ENCODE measurements at places on chromosomes 5 and 9.
A peak's percentile ranks its signal among the peaks of the same experiment; 100 is the strongest.

GRCh38 chr5:33088176-33088575, 352.6 kb upstream of the TARS1 start:
- no peak for DNase-seq
- no peaks in the 10 kb centered on the region for H3K4me1 ChIP-seq
- H3K36me3 ChIP-seq, result no peaks in the 10 kb centered on the region
- H3K27me3 ChIP-seq, result no peaks in the 10 kb centered on the region
- no peak overlapping the region for H3K4me3 ChIP-seq

DNA sequence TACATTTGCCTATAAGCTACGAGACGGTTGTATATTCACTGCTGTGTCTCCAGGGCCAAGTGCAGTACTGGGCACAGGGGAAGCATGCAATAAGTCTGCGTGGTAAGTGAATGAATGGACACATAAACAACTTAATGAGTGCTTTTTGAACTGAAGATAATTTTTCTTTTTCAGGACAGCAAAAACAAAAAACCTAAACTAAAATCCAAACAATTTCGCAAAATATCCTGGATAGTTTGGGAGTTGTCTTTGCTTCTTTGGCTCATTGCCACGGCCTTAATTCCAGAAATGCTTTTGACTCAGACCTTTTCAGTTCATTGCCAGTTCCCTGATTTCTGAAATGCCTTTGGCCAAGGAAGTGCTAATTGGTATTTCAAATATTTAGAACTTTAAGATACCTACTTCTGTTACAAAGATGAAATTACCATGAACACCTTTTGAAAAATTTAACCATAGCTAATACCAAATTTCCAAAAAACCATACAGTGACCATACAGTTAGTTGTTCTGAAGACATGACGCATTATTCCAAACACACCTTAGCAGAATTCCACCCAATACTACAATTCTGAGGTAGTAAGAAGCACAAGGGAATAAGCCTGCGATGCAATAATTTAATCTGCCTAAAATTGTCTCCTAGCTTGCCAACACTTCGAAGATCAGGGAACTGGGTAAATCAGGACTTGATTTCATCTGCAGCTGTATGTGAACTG, 42.8 kb downstream of the TEK start:
- no peaks in the 10 kb centered on the region for H3K4me1 ChIP-seq
- H3K4me3 ChIP-seq, result no peak overlapping the region
- no peaks in the 10 kb centered on the region for H3K36me3 ChIP-seq
- no peaks in the 10 kb centered on the region for H3K27me3 ChIP-seq
- H3K27ac ChIP-seq, result no peak overlapping the region
- no peak for DNase-seq

DNA sequence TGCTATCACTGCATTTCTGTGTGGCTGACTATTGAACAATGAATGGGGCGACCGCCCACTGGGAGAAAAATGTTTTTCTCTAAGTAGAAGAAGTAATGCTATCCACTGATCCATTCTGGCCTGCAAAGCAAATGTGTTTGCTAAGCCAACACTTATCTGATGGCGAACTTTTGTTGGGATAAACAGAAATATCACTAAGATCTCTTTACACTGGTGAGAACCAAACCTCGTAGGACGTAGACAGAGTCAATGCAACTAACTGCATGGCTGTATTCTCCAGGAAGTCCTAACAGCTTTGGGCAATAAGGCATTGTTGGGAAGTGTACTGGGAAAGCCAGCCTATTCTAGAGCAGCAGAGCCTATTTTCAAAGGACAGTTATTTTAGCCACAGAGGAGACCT, 77.7 kb downstream of the ANKH start:
- DNase-seq, result no peak
- H3K27me3 ChIP-seq, result no peaks in the 10 kb centered on the region
- peaks cover 11% of the 10 kb centered on the region for H3K4me1 ChIP-seq
- no peak overlapping the region for H3K27ac ChIP-seq
- peaks cover 4% of the 10 kb centered on the region for H3K36me3 ChIP-seq

- H3K27me3 ChIP-seq, result no peaks in the 10 kb centered on the region
- no peak overlapping the region for H3K4me3 ChIP-seq
- no peaks in the 10 kb centered on the region for H3K4me1 ChIP-seq
- no peak overlapping the region for H3K27ac ChIP-seq
Observed at GRCh38 chr9:127652733-127653132, 40.7 kb downstream of the STXBP1 start.

DNA sequence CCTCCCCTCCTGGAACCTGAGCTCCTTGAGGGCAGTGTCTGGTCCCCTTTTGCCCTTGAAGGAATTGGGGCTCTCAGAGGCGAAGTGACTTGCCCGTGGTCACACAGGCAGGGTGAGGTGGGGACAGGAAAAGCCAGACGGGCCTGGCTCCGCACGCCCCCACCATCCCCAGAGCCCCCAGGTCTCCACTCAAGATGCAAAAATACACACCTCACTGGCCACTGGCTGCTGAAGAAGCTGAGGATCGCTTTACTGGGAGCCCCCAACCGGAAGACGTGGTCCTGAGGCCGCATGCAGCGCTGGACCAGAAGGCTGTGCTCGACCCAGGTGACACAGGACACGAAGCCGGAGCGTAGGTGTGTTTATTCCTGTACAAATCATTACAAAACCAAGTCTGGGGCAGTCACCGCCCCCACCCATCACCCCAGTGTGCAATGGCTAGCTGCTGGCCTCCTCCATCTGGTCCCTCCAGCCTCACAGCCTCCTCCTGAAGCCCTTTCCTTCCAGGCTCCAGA, 7.6 kb upstream of the AK1 start:
- no peak overlapping the region for H3K4me3 ChIP-seq
- peaks cover 42% of the 10 kb centered on the region for H3K36me3 ChIP-seq
- H3K27ac ChIP-seq, result no peak overlapping the region

DNA sequence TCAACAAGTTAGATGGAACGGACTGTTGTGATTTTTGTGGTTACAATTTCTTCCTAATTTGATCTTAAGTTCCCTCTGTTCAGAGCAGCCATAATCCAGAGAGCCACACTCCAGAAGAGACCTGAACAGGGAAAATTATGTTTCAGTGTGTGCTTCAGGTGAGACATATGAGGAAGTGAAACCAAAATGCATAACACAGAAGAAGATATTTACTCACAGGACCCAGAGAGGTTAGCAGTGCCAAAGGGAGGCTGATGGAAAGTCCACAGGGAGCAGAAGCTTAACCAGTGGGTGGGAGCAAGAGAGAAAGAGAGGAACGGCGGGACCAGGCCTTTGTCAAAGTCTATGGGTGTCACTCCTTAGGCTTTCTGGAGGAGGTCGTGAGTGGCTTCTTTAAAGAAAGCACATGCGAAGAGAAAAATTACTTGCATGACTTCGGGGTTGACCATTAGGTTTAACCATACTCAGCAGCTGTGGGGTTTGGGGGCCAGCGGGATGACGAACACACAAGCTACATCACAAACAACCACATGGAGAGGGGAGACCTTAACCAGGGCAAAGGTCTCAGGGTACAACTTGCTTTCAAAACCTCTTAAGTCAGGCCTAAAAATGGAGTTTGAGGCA, 141.4 kb downstream of the MED10 start:
- no peak overlapping the region for H3K27ac ChIP-seq
- H3K4me3 ChIP-seq, result no peak overlapping the region
- H3K36me3 ChIP-seq, result no peaks in the 10 kb centered on the region
- peaks cover 5% of the 10 kb centered on the region for H3K27me3 ChIP-seq
- DNase-seq, result no peak
- peaks cover 3% of the 10 kb centered on the region for H3K4me1 ChIP-seq

- peak overlapping the region; percentile 98 for H3K4me3 ChIP-seq
- peaks cover 61% of the 10 kb centered on the region for H3K36me3 ChIP-seq
- peak; percentile 61 for DNase-seq
Observed at GRCh38 chr5:88269222-88269771, 652 bp upstream of the TMEM161B start.

GRCh38 chr9:118283488-118283887, 579.3 kb downstream of the TLR4 start:
- no peaks in the 10 kb centered on the region for H3K4me1 ChIP-seq
- no peak overlapping the region for H3K27ac ChIP-seq
- H3K36me3 ChIP-seq, result no peaks in the 10 kb centered on the region
- H3K4me3 ChIP-seq, result no peak overlapping the region
- DNase-seq, result no peak

- no peak overlapping the region for H3K4me3 ChIP-seq
- no peaks in the 10 kb centered on the region for H3K36me3 ChIP-seq
- peaks cover 5% of the 10 kb centered on the region for H3K4me1 ChIP-seq
- H3K27me3 ChIP-seq, result no peaks in the 10 kb centered on the region
- H3K27ac ChIP-seq, result no peak overlapping the region
Observed at GRCh38 chr5:6766604-6767093, 53.4 kb downstream of the TENT4A start.

GRCh38 chr9:132146039-132146438, 15.8 kb upstream of the NTNG2 start:
- DNase-seq, result no peak
- no peak overlapping the region for H3K27ac ChIP-seq
- H3K4me3 ChIP-seq, result no peak overlapping the region
- H3K27me3 ChIP-seq, result peaks cover 38% of the 10 kb centered on the region
- H3K36me3 ChIP-seq, result no peaks in the 10 kb centered on the region

GRCh38 chr5:132437604-132438266, 52.8 kb downstream of the IRF1 start:
- peaks cover 71% of the 10 kb centered on the region for H3K4me1 ChIP-seq
- DNase-seq, result peak; percentile 87
- peak overlapping the region; percentile 61 for H3K4me3 ChIP-seq

GRCh38 chr5:123810746-123811340, 298.9 kb downstream of the CSNK1G3 start:
- no peak overlapping the region for H3K27ac ChIP-seq
- H3K36me3 ChIP-seq, result no peaks in the 10 kb centered on the region
- H3K4me3 ChIP-seq, result no peak overlapping the region

DNA sequence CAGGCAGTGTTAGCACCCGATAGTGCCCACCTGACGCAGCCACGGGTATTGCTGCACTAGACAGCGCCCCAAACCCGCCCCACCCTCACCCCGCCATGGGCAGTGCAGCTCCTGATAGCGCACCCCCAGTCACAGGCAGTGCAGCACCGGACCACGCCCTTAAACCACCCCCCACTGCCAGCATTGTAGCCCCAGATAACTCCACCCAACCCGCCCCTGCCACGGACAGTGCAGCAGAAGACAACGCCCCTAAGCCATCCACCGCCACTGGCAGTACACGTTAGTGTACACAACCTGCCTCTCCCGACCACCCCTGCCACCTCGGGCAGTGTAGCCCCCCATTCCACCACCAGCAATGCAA, 825 bp upstream of the PCAT7 start:
- no peak overlapping the region for H3K4me3 ChIP-seq
- H3K36me3 ChIP-seq, result no peaks in the 10 kb centered on the region
- peaks cover 29% of the 10 kb centered on the region for H3K27me3 ChIP-seq
- no peaks in the 10 kb centered on the region for H3K4me1 ChIP-seq
- H3K27ac ChIP-seq, result no peak overlapping the region
- no peak for DNase-seq

DNA sequence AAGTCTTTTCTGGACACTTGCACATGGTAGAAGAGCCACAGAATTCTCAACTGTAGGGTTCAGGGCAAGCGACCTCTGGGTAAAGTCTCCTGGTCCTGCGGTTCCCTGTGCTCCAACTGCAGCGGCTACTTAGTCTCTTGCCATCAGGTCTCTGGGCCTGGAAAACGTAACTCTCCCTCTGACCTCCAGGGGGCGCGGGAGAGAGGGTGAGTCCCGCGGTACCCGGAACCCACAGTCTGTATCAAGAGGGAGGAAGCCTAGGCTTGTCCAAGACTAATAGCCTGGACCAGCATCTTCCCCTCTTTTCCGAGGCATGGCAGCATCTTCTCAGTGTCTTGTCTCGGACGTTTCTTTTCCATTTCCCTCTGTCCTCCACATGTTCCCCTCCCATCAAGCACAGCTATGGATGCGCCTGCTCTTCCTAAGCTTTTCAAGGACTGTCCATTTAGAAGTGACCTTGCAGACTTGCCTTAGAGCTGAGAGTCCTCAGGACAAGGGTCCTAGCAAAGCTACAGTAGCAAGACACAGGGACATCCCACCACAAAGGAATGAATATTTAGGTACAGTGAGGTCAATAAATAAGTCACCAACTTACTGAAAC, 59.3 kb downstream of the FSTL4 start:
- DNase-seq, result peak; percentile 87
- no peak overlapping the region for H3K4me3 ChIP-seq
- H3K27me3 ChIP-seq, result peaks cover 26% of the 10 kb centered on the region
- no peak overlapping the region for H3K27ac ChIP-seq

GRCh38 chr5:167652690-167653089, 638.8 kb upstream of the WWC1 start:
- no peaks in the 10 kb centered on the region for H3K27me3 ChIP-seq
- H3K36me3 ChIP-seq, result no peaks in the 10 kb centered on the region
- H3K27ac ChIP-seq, result no peak overlapping the region

GRCh38 chr5:139803978-139804377, 8.4 kb downstream of the PSD2 start:
- H3K36me3 ChIP-seq, result no peaks in the 10 kb centered on the region
- no peak for DNase-seq
- peaks cover 25% of the 10 kb centered on the region for H3K27me3 ChIP-seq
- no peak overlapping the region for H3K27ac ChIP-seq
- no peak overlapping the region for H3K4me3 ChIP-seq

DNA sequence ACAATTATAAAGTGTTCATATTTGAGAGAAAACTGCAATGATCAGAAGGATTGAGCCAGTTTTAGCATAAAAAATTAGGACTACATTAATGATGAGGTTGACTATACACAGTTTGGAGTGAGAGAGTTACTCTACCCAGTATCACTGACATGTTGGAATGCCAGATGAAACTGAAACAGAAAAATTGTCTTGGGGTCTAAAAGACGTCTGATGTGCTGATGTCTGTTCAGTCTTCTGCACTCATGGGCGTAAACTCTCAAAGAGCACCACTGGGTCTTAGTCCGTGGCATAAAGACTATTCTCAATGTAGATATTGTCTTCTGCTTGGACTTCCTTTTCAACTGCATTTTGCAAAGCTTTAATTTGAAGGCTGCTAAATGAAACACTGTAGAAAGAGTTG, 29.5 kb downstream of the HAVCR1 start:
- peaks cover 75% of the 10 kb centered on the region for H3K4me1 ChIP-seq
- DNase-seq, result no peak
- H3K4me3 ChIP-seq, result no peak overlapping the region
- H3K36me3 ChIP-seq, result peaks cover 36% of the 10 kb centered on the region
- H3K27me3 ChIP-seq, result peaks cover 2% of the 10 kb centered on the region

- H3K4me1 ChIP-seq, result no peaks in the 10 kb centered on the region
- H3K27ac ChIP-seq, result no peak overlapping the region
- no peak for DNase-seq
- H3K27me3 ChIP-seq, result peaks cover 17% of the 10 kb centered on the region
- H3K36me3 ChIP-seq, result no peaks in the 10 kb centered on the region
Observed at GRCh38 chr5:107605596-107606125, 65.1 kb downstream of the EFNA5 start.

- H3K4me3 ChIP-seq, result no peak overlapping the region
- no peak for DNase-seq
- H3K4me1 ChIP-seq, result peaks cover 4% of the 10 kb centered on the region
- H3K27me3 ChIP-seq, result no peaks in the 10 kb centered on the region
- H3K36me3 ChIP-seq, result no peaks in the 10 kb centered on the region
Observed at GRCh38 chr5:77267496-77267895, 57.0 kb downstream of the PDE8B start.

- no peak overlapping the region for H3K4me3 ChIP-seq
- no peak overlapping the region for H3K27ac ChIP-seq
- peaks cover 11% of the 10 kb centered on the region for H3K36me3 ChIP-seq
- no peaks in the 10 kb centered on the region for H3K27me3 ChIP-seq
- no peak for DNase-seq
Observed at GRCh38 chr5:142982821-142983200, 212.6 kb downstream of the ARHGAP26 start.

GRCh38 chr9:3431890-3432289, 93.9 kb downstream of the RFX3 start:
- no peak overlapping the region for H3K27ac ChIP-seq
- no peak overlapping the region for H3K4me3 ChIP-seq
- H3K36me3 ChIP-seq, result peaks cover 2% of the 10 kb centered on the region
- no peak for DNase-seq
- H3K4me1 ChIP-seq, result no peaks in the 10 kb centered on the region

GRCh38 chr5:40360685-40361084, 319.0 kb upstream of the PTGER4 start:
- H3K4me3 ChIP-seq, result no peak overlapping the region
- no peaks in the 10 kb centered on the region for H3K27me3 ChIP-seq
- H3K36me3 ChIP-seq, result peaks cover 7% of the 10 kb centered on the region
- H3K4me1 ChIP-seq, result peaks cover 8% of the 10 kb centered on the region

Measured in activated CD4-positive, alpha-beta T cell treated with anti-CD3 and anti-CD28 coated beads, Interleukin-2, amount 10 ng/mL, durations not matched to agents 24 days and 14 days (primary cell).